Mesothelial cell of epicardium (in vitro differentiated cells): ENCODE measurements at places on chromosomes 7 and 10. TPM values are rescaled to one million over a fixed set of nuclear protein-coding genes. Genes with fewer than 3 reads are reported as not detected.

The NKX1-2 gene
- total RNA-seq: not detected in 3 replicates

The OR2A12 gene
- not detected in 3 replicates for total RNA-seq

The PPP1R17 gene
- total RNA-seq: not detected in 3 replicates

The TMEM176A gene
- 2.5 to 3.6 TPM (median 3.1 TPM) in 3 replicates for total RNA-seq

The CYP26C1 gene
- 0.38 to 0.60 TPM (median 0.44 TPM) in 3 replicates for total RNA-seq

The CALCR gene
- total RNA-seq: not detected in 3 replicates

The RPEL1 gene
- total RNA-seq: not detected in 3 replicates

- DNase-seq: no peak
These were observed 15.3 kb downstream of the SFRP4 start for GRCh38 chr7:37901236-37901827.

DNA sequence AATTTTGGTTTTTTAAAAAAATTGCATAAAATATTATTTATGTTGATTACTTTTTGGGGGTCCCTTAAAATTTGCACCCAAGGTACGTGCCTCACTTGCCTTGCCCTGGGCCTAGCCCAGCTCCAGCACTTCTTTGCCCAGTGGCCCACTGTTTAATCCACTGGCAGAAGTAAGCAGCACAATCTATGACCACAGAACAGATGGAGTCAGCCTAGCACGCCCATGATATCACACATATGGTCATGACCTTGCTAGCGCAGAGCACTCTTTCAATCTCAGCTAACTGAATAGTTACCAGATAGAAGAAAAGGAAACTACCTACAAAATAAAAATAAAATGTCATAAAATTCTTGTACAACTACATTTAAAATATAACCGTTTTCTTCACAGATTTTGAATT is 5.6 kb downstream of the OGA start:
- no peak for DNase-seq

DNA sequence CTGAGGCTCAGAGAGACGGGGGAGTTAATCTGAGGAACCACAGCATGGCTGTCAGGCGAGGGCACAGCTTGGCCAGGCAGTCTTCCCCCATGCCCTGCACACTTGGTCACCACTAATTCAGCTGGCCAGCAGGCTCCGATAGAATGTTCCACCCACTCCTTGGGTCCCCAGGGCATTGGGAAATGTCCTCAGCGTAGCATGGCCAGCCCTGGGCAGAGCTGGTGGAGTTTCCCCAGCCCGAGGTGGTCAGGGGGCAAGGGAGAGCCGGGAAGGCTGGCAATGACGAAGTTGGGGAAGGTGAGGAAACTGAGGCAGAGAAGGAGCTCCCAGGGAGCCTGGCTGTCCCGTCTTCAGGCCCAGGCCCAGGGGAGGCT is 12.1 kb upstream of the GRIFIN start:
- DNase-seq: no peak

GRCh38 chr10:90125456-90126255 is 424.3 kb downstream of the KIF20B start:
- DNase-seq: no peak

GRCh38 chr10:49116509-49117375 is 1.4 kb upstream of the VSTM4 start:
- DNase-seq: peak; percentile 24

DNA sequence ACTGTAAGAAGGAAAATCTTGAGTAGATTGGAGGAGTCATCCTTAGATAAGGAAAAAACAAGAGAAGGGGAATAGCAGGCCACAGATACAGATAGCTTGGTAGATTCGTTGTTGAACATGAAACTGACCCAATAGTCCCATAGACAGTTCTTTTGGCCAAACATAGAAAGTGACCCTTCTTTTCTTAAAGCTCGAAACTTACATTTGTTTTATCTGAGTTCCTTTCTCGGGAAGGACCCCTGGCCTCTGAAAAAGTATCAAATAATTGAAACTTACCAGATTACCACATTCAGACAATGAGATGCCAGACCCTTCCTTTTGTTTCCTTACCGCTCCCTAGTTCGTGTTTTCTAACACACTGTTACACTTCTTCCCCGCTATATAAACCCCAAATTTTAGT is 72.9 kb downstream of the ZFAND4 start:
- DNase-seq: no peak

GRCh38 chr10:59358576-59358975 is 3.8 kb downstream of the FAM13C start:
- no peak for DNase-seq

DNA sequence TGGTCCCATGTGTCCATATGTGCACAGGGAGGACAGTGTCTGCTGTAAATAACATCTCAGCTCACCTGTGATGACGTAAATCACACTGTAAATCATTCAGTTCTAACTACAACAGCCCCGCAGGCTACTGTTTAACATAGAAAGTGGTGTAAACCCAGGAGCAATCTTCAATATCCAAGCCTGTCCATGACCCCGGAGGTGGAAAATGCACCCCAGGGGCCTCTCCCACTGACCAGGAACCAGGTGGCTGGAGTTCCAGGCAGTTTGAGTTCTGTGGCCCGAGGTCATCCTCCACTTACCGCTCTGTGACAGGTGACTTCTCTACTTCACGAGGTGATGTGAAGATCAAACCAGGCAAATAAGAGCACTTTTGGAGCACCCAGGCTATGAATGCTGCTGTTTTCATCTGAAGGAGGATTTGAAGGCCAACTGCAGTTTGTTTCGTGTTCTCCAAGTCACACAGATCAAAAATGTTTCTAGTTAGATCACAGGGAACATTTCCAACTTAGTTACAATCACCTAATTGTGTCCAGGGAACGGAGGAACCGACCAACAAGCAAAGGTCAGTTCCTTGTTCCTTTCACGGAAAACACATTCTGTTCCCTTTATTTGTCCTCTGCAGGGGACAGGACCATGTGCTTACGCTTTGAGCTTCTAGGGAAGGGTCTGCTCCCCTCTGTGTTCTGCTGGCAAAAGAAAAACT is 131.8 kb downstream of the WDR37 start:
- DNase-seq: no peak

- no peak for DNase-seq
These were observed 39.1 kb downstream of the SUFU start for GRCh38 chr10:102542800-102543418.

- no peak for DNase-seq
These were observed 1.9 kb upstream of the TCF7L2 start for GRCh38 chr10:112948196-112948595.

DNA sequence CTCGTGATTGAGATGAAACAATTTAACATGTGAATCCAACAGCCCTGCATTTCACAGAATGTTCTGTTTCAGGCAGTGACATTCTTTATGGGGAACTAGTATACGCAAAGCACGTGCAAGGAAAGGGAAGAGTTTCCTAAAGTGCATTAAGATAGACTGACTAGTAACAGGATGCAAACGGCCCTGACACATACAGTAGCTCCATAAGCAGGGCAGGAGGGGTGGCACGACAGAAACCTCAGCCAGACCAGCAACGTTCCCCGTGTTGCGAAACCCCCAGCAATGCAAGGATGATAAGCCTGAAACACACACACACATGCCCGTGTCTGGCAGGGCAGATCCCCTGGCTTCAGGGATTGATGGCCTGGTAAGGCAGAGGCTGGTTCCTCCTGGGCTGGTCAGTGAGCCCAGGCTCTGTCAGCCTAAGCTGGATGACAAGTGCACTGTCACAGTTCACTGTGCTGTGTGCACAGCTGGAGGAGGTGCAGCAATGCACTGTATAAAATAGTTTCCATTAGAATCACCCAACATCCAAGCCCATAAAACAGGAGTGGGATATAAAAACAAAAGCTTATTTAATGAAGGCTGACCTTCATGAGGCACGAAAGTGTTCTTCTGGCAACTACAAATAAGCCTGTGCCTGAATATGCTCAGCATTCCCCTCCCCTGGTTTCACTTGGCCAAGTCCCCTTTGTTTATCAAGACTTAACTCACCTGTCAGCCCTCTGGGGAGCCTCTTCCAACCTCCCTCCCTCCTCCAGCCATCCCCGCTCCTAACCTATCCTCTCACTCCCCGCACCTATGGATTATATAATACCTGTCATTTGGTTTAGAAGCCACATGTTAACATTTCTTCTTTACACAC is 88.8 kb downstream of the GSAP start:
- no peak for DNase-seq

- no peak for DNase-seq
These were observed 158.1 kb downstream of the AHR start for GRCh38 chr7:17456541-17456940.

GRCh38 chr10:112126901-112127300 is 56.7 kb downstream of the GPAM start:
- DNase-seq: no peak

GRCh38 chr10:32417911-32418547 is 27.9 kb upstream of the CCDC7 start:
- no peak for DNase-seq

DNA sequence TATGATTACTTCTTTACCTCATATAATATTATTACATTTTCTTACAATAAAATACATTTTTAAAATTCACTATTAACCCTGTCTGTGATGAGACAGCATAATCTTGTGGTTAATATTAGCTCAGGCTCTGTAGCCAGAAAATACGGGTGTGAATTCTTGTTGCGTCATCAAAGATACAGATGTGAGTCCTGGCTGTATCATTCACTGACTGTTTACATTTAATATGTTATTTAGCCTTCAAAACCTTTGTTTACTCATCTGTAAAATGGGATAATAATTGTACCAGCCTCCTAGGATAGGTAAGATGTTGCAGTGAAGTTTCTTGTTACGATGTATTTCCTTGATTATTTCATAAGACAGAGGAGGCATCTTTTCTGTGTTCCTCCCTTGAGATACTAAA is 184.7 kb upstream of the PRPS1L1 start:
- no peak for DNase-seq

DNA sequence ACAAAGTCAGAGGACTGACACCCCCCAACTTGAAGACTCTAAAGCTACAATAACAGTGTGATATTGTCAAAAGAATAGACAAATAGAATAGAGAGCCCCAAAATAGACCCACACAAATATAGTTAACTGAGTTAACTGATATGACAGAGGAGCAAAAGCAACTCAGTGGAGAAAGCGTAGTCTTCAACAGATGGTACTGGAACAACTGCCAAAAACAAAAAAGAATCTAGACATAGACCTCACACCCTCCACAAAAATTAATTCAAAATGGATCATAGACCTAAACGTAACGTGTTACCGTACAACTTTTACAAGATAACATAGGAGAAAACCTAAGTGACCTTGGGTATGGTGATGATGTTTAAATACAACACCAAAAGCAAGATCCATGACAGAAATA is 28.6 kb upstream of the PWWP2B start:
- DNase-seq: no peak

- no peak for DNase-seq
These were observed 374.7 kb upstream of the VWC2 start for GRCh38 chr7:49398746-49399145.

GRCh38 chr7:36811807-36812206 is 87.5 kb upstream of the AOAH start:
- DNase-seq: no peak

GRCh38 chr7:148567524-148567923 is 23.0 kb upstream of the C7orf33 start:
- DNase-seq: no peak

GRCh38 chr7:158751199-158751598 is 46.6 kb upstream of the NCAPG2 start:
- DNase-seq: no peak

GRCh38 chr7:129801882-129802281 is 150.9 kb downstream of the UBE2H start:
- no peak for DNase-seq

DNA sequence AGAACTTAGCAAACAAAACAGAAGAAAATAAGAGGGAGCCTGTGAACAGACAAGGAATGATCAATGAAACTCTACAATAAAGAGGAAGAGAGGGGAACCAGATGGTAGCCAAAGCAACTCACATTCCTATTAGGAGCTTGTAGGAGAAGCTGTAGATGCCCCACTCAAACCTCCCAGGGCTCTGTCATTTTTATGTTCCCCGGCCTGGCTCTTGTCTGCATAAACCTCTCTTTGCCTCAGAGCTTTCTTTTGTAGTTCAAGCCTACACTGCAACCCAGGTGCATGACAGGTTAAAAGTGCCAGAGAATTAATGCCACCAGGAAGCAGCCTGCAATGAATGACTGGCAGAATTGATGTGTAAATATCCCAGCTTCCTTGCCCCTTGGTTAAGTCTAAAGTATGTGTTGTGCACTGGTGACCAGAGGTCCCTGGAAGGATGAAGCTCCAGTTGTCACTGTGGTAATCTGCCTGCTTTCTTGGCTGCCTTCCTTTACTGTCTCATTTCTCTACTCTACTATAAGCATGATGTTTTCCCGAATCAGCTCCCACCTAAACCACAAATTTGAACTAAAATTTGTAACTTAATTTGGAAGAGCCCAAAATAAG is 40.4 kb downstream of the HDAC9 start:
- no peak for DNase-seq

DNA sequence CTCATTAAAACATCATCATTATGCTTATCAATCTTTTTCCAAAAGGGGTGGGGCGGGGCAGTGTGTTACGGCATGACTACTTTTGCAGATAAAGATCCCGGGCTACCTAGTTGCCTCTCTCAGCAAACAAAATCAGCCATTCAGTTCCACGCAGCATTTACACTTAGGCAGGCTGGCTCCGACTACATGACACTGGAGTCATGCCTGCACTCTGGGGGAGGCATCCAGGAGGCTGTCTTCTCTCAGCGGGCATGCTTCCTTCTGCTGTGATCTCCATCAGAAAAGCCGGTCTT is 193.9 kb upstream of the TCF7L2 start:
- peak; percentile 42 for DNase-seq

- no peak for DNase-seq
These were observed 102.1 kb downstream of the PIP4K2A start for GRCh38 chr10:22612318-22612717.

- peak; percentile 43 for DNase-seq
These were observed at the start of gene SLC16A9 for GRCh38 chr10:59709395-59710125. TSS of gene SLC16A9 (minus strand) at chr10:59709850. CDS start at chr10:59684291, 25,559 bp downstream.

DNA sequence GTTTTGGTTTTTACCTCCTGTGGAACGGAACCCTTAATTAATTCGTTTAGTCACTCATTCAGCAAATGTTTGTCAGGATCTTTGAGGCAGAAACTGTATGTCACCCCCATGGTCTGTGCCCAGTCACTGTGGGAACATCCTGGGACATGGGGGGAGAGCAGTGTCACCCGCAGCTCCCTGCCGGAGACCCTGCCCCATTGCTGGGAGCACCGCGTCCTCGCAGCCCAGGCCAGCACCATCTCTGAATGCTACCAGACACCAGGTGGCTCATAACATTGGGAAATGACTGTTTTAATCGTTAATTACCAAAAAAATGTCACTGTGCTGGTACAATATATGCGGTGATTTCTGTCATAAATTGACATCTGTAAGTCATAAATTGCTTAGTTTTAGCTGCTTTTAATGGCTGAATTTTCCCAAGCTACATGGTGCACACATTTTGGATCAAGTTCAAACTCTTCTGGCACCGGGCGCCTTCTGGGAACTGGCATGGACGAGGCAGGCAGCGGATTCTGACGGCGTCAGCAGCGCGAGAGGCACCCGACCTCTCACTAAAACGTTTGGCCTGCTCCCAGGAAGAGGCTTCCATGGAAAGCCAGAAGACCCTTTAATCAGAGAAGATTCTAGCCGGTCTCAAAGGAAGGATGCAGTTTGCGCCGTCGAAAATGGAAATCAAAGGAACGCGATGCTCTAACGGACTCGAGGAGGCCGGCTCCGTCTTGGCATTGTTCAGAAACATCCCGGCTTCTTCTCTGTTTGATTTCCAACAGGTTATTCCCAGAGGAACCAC is 184.2 kb downstream of the ADARB2 start:
- DNase-seq: no peak

GRCh38 chr7:110397927-110398660 is 692.8 kb upstream of the LRRN3 start:
- DNase-seq: no peak

- DNase-seq: no peak
These were observed 1.6 kb upstream of the KIAA1217 start for GRCh38 chr10:24207341-24207740.
